ENCODE measurements at places on chromosomes 3 and 15.
A peak's percentile ranks its signal among the peaks of the same experiment; 100 is the strongest.

DNA sequence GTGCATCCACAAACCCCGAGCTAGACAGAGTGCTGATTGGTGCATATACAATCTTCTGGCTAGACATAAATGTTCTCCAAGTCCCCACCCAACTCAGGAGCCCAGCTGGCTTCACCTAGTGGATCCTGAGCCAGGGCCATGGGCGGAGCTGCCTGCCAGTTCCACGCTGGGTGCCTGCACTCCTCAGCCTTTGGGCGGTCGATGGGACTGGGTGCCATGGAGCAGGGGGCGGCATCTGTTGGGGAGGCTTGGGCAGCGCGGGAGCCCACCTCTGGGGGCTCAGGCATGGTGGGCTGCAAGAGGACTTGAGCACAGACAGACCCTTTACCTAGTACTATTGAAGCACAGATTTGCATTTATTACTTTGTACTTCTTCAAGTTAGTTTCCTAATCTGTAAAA, 57.5 kb downstream of the ZPLD1 start:
- DNase-seq = no peak

DNA sequence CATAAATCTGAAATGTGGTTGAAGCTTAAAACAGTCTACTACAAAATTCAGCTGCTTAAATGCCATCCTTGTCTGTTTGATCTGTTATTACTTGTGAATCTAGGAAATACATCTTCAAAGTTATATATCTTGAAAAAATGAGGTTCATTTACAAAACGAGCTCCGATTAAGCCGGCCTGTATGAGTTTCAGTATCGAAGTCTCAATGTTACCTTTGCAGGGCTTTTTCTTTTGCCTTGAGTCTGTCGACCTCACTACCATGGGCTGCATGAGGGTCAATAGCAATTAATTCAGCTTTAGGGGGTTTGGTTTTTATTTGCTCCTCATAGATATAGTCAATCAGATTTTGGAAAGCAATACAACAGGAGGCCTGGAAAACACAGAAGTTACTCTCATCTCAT, 23.2 kb downstream of the ERICH6 start:
- DNase-seq = no peak

DNA sequence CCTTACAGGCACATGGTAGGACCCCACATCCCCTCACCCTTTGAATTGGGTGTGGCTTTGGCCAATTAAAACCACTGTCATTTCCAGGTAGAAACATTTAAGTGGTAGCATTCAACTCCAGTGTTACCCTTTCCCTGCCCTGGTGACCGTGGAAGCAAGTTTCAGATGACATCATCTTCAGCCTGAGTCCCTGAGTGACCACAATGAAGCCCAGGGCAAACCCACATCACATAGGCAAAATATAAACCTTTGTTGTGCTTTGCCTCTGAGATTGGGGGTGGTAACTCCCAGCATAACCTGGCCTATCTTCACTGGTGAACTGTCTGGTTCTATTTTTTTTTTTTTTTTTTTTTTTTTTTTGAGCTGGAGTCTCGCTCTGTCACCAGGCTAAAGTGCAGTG, 404.0 kb upstream of the WNT5A start:
- DNase-seq = no peak

GRCh38 chr3:47057212-47057671, 77.8 kb downstream of the NBEAL2 start:
- no peak for DNase-seq

- no peak for DNase-seq
Measured at GRCh38 chr3:52527039-52527731, 6.5 kb downstream of the NT5DC2 start.

- DNase-seq = no peak
Measured at GRCh38 chr3:58728723-58729122, 62.1 kb upstream of the FAM3D start.

GRCh38 chr15:72781631-72782030, 1.9 kb downstream of the ADPGK start:
- DNase-seq = no peak

DNA sequence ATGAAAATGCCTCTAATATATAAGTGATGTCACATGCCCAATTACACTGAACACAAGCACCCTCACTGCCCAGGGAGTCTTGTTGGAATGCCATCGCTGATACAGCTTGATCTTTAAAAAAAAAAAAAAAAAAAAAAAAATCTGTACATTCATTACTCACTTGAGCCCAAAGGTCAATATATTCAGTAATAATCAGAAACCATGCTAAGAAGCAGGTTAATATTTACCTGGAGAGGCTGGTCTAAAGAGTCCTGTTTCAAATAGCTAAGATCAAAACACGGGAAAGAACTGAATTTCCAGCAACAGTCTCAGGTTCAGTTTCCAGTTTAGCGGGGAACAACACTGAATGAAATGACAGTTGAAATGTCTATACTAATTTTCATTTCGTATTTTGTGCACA, 109.9 kb downstream of the UACA start:
- DNase-seq = no peak

DNA sequence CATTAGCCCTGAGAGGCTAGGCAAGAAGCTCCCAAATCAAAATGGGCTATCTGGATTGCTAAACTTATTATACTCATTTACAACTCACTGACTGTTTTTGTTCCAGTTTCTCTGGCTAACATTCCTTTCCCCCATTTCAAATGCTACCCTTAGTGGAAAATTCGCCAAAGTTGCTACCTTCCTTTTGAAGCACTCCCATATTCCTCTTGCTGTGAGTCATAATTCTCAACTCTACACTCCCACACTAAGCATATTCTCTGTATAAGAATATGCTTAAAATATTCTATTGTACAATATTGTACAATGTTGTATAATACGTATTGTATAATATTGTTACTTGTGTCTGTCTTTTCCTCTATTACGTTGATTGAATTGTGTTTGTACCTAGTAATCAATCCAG, 398.6 kb downstream of the PYDC2 start:
- DNase-seq = no peak

GRCh38 chr3:24100696-24101402, 155.8 kb downstream of the NR1D2 start:
- DNase-seq = no peak

DNA sequence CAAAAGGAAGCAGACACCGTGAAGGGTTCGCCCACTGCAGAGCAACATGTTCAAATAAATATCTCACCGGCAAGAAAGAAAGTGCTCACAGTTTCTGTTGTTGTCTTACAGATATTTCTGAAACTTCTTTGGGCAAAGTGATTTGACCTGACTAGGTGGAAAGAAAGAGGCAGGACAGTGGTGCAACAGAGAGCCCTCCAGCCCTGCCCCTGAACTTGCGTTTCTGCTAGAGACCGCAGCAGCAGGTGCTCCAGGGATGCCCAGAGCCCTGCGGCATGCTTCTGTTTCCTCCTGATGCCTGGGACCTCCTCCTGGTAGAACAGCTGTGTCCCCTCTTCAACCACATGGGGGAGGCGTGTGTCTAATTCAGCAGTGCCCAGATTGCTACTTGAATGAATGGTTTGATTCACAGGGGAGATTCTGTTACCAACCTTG, 123.4 kb downstream of the ATP10A start:
- DNase-seq = peak; percentile 16

GRCh38 chr3:14267976-14268375, 89.4 kb downstream of the LSM3 start:
- DNase-seq = no peak

GRCh38 chr3:21979706-21980105, 228.7 kb upstream of the ZNF385D start:
- no peak for DNase-seq

GRCh38 chr3:56758539-56758981, 43.2 kb downstream of the ARHGEF3 start:
- DNase-seq = peak; percentile 86

DNA sequence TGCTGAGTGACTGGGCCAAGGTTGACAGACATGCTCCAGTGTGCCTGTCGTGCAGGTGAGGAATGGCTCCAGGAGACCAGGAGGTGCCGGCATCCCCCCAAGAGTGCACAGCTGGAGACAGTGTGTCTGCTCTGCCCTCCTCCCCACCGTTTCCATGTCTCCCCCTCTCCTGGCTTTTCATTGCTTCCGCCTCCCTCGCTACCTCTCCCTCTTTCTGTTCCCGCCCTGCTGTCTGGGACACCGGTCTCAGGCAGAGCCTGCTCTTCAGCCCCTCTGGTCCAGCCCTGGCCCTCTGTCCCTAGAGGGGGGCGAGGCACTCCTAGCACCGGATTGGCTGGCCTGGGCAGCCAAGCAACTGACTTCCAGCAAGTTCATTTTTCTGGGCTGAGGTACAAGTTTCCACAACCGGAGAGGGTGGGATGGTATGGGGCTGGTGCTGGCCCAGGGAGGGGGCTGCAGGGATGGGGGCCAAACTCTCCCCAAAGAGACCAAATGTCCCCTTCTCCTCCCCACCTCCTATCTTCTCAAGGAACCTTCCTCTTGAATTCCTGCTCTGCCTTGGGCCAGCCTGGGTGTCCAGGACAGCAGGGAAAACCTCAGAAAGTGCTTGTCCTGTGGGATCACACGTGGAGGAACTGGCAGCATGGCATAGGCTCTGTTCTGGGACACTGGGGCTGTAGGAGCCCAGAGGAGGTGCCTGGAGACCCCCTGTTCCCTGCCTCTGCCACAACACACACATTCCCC, 32.6 kb downstream of the PRKCD start:
- DNase-seq = no peak

DNA sequence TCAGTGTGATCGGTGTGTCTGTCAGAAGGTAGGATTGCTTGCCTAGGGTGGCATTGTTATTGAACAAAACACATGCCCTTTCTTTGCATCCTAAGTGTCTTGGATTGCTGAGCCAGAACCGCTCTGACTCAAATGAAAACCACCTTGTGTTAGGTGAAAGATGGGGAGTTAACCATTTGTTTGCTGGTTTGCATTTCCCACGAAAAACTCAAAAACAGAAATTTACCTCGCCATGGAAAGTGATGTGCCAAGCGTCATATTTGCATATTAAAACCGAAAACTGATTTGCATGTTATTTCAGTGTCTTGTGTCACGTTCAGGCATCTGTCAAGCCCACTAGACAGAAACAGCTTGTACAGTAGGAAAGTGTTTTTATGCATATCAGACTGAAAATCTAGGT, 474.6 kb upstream of the TPRG1 start:
- no peak for DNase-seq

DNA sequence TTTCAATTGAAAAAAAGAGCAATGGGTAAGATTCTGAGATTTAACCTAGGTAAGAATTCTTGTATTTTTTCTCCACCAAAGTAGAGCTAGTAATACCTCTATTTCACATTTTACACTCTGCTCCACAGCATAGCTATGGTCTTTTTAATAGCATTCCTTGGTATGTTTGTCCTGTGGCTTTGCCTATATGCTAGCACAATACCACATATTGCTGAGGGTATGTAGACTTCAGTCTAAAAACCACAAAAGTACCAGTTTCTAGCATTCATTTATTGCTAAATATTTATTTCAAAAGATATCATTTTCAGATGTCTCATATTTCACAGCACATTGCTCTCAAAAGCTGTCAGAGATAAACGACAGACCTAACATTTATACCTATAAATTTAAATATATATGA, 18.2 kb upstream of the EOGT start:
- no peak for DNase-seq

- no peak for DNase-seq
Measured at GRCh38 chr3:185813205-185813604, 11.6 kb downstream of the IGF2BP2 start.

All from AG09319 (cell line).